ENCODE measurements at places on chromosomes 16 and 17.

DNA sequence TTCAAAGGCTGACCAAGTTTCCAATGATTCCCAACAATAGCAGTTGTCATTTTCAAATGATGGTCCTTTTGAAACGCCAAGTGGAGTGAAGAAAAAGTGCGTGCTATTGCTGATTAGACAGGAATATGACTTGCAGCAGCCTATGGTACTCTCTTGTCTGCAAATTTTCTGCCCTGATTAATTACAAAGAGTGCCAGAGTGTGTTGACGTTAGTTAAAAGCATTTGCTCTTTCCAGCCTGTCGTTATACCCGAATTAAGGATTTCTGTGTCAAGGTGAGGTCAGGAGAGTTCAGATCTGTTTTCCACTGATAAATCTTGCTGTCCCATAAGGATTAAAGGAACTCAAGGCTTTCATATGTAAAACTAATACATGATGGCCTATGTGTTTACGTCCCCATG, 75.0 kb upstream of the ADAMTS18 start:
- DNase-seq = no peak

DNA sequence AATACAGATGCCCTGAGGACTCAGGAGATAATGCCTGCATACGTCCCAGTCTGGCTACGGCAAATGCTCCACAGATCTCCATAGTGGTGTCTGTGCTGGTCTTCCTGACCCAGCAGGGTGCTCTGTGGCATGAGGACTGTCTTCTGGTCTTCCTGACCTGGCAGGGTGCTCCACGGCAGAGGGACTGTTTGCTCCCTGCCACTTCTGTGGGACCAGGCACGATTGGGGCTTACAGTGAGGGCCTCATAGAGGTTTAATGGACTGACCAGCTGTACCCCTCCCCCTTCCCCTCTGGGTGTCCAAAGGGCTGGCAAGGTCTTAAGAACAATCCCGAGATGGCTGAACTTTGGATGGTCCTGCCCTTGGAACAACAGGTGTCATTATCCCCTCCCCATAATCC, 123.1 kb downstream of the C16orf78 start:
- no peak for DNase-seq

DNA sequence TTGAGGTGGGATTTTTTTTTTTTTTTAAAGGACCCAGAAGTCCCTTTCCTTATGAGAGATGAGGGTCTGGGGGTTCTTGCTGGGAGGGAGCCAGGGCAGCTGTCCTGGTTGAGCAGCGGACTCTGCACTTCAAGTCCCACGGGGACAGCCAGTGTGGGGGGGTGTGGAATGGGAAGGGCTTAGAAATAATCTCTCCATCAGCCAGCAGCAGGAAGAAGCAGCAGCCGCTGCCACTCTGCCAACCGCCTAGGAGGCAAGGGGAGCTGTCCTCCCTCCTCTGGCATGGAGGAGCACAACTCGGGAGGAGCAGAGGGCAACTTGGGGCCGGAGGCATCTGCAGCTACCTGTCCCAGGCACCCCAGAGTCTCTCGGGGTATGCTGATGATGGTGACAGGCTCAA, at the start of gene KCNG4:
KCNG4 (minus strand) TSS at position 104 of the 400 bp plus-strand sequence. CDS start 2,527 bp downstream, outside the sequence.
- DNase-seq = no peak

DNA sequence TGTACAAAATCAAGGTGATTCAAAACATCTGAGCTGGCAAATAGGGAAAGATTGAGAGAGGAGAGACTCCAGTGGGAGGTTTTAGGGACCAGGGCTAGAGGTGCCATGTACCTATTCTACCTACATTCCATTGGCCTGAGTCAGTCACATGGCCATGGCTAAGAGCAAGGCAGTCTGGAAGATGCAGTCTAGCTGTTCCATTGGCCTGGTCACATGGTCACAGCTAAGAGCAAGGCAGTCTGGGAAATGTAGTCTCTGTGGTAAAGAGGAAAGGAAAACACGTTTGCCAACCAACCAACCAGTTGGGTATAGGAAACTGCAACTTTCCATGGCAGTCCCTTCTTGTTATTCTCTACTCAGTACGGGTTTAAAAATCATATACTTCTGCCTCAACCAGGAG, 369.1 kb downstream of the XYLT1 start:
- DNase-seq = no peak

GRCh38 chr17:44086364-44087311, 16.1 kb downstream of the G6PC3 start:
- peak; percentile 75 for DNase-seq

- peak; percentile 39 for DNase-seq
Observed at GRCh38 chr17:6069539-6070429, at the start of gene WSCD1. TSS of gene WSCD1 (plus strand) at chr17:6070379. CDS start at chr17:6080659, 10,280 bp downstream.

GRCh38 chr17:2903193-2903974, 107.1 kb downstream of the RAP1GAP2 start:
- DNase-seq = no peak

DNA sequence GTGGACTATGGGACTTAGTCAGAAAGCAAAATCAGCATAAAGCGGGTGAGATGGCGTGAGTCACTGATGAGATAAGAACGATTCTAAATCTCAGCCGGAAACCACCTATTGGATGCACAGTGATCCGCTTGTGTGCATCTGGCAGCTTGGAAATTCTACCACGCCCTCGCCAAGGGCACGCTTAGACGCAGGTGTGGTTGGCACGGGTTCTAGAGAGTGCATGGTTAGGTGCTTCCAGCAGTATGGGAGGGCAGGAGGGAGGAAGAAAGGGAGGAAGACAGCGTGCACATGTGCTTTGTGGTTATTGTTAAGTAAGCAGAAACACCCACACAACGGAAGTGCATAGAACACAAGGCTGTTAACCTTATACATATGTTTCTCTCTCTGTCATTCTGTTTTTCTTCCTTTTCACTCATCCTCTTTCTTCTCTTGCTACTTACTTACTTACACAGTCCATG, 374.0 kb upstream of the ASIC2 start:
- DNase-seq = peak; percentile 40

DNA sequence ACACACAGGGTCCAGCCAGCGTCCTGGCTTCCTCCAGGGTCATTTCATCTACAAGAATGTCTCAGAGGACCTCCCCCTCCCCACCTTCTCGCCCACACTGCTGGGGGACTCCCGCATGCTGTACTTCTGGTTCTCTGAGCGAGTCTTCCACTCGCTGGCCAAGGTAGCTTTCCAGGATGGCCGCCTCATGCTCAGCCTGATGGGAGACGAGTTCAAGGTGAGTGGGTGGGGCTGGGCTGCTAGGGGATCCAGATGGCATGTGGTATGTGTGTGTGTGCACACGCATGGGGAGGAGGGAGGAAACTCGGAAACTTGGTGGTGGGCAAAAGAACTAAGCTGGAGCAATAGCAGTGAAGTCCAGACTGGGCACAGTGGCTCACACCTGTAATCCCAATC, 11.5 kb downstream of the CETP start:
- DNase-seq = no peak

GRCh38 chr17:74671031-74671771, 41.5 kb downstream of the CD300LF start:
- DNase-seq = peak; percentile 85

GRCh38 chr16:87824991-87825841, 44.1 kb downstream of the SLC7A5 start:
- DNase-seq = peak; percentile 25

GRCh38 chr17:11026903-11027302, 189.0 kb upstream of the PIRT start:
- no peak for DNase-seq

DNA sequence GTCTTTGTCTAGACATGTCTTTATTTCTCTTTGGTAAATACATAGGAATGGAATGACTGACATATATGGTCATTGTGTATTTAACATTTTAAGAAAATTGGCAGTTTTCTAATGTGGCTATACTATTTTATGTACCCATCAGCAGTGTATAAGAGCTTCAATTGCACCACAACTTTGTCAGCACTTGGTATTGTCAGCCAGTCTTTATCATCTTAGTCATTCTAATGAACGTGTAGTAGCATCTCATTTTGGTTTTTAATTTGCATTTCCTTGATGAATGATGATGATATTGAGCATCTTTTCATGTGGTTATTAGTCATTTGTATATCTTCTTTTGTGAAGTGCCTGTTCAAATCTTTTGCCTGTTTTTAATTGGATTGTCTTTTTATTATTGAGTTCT, 239.3 kb downstream of the CEP112 start:
- DNase-seq = no peak

DNA sequence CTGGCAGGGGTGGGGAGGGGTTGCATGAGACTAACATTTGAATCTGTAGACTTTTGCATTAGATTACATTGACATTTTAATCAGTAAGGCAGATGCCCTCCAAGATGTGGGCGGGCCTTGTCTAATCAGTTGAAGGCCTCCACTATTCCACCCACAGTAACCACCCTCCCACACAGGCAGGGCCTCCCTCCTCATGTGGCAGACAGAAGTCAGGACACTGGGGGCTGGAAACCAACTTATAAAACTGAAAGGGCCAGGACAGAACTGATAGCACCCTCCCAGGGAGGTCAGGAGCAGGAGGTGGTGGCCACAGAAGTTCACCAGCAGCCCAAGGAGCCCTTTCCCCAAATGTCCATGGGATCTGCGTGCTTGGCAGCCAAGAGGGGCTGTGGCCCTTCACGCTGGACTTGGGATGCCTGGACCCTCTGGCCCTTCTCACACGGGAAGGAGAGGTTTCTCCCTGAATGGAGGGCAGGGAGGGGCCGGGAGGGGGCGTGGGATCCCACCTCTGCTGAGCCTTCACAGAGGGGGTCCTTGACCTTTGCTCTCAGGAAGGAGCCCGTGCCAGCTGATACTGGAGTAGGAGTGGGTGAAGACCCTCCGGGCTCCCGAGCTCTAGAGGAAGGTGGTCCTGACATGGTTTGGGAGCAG, 4.6 kb downstream of the PYCR1 start:
- DNase-seq = peak; percentile 32

GRCh38 chr17:63290351-63290750, 155.8 kb downstream of the CYB561 start:
- no peak for DNase-seq

GRCh38 chr16:26963109-26963508, 103.6 kb upstream of the C16orf82 start:
- DNase-seq = peak; percentile 41

DNA sequence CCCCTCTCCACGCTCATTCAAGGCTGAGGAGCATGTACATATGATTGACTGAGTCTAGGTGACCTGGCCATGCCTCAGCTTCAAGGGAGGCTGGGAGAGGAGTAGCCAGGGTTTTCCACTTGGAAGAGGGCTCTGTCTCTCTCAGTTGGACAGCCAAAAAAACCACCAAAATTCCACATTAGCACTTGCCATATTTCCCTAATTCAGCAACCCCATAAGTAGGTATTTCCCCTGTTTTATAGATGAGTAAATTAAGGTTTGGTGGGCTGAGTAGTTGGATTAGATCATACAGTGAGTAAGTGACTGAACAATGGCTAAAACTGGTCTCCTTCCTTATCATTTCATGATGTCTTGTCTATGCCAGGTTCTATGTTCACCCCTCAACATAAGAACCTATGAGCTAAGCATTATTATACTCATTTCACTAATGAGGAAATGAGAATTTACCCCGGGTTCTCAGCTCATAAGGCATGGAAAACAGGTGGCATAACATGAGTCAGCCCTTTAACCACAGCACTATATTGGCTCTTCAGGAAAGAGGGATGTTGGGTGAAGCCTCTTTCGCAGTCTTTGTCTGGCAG, 68.0 kb upstream of the GAS7 start:
- DNase-seq = no peak

DNA sequence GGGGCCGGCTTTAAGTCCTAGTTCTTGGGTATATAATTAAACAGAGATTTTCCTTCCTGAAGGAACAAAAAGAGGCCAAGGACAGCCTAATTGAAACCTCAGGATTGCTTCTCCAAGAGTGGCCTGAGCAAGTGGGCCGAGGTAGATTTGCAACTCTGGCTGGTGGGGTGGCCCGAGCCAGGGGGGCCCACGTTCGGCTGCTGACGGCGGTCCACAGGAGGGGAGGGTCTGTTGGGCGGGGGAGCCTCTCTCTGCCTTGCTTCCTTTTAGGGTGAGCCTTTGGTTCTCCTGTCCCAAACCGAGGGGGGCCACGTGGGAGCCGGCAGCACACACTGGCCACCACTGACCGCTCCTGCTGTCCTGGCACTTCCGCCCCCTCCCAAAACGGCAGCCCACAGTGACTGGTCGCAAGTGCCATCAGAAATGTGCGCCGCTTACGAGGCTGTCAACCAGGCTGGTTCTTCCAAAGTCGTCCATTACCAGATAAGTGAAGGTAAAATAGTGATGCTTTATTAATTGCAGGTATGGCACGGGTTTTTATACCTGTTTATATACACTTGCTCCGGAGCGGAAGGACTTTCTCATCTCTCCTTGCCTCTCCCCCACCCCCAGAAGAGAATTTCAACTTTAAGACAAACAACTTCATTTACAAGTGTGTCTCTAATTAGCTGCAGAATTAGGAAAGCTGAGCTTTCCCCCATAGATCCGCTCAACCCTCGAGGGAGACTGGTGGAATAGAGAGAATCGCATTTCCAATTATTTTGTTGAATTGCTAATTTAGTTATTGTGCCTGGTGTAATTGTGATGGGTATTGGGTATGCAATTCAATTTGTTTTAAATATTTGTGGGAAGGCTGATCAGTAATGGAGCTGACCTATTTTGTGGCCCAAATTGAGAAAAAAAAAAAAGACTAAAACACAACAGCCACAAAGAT, 117.8 kb downstream of the AATF start:
- DNase-seq = no peak

- no peak for DNase-seq
Observed at GRCh38 chr17:34525651-34526050, 53.7 kb upstream of the TMEM132E start.

DNA sequence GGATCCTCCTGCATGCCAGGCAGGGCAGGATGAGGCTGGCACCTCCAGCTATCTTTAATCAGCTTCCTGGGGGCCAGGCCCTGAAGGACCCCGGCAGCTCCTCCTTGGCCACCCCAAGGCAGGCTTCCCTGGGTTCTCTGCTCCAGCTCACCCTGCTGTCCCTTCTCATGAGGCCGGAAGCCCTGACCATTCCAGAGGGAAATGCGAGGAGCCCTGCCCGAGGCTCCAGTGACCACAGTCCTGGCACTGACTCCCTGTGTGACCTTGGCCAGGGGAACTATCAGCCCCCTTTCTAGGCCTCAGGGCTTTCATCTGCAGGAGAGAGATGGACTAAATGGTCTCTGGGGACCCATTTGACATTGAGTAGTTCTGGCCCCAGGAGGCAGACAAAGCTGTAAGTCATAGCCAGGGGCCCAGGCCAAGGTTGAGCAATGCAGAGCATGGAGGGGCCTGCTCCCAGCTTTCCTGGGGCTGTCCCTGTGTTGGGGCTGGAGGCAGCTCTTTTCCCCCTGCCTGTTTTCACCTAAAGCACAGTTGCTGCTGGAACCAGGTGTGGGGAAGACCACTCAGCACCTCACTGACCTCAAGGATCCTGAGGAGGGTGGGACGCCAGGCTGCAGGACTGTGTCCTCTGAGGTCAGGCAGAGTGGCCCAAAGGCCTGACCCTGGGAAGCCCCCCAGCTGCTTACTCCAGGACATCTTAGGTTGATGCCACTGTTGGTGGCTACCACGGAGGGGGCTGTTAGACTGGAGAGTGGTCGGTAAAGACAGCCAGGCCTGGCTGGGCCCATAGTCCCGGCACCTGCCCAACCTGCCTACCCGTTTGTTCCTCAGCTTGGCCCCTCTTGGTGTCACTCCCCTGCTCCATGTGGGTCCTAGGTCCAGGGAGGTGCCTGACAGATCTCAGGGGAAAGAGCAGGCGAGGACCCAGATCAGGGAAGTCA, 8.1 kb downstream of the KCNH6 start:
- DNase-seq = no peak

All from stimulated activated CD4-positive, alpha-beta T cell treated with anti-CD3 and anti-CD28 coated beads, Interleukin-15, amount 100 ng/mL, for 24 hours (primary cell).